ENCODE measurements at places on chromosomes 11 and 22.
A peak's percentile ranks its signal among the peaks of the same experiment; 100 is the strongest.

GRCh38 chr11:79253280-79253679, 187.6 kb downstream of the TENM4 start:
- DNase-seq = no peak

DNA sequence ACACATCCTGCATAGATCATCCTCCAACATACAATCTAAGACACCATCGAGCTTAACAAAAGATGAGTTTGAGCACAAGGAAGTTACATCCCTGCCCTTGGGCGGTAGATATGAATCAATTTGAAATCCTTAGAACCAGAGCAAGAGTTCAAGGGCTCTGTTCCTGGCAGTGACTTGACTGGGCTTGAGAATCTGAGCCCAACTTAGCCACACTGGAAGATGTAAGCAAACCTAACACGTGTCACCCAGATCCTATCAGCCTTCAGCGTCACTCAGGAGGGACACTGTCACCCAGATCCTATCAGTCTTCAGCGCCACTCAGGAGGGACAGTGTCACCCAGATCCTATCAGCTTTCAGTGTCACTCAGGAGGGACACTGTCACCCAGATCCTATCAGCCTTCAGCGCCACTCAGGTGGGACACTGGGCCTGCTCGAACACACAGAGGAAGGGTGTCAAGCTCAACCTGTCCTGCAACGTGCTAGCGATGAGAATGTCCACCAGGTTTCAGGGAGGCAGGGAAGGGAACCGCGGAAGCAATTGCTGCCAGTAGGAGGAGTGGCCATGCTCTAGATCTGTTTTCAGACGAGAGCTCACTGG, 32.8 kb upstream of the CTSD start:
- no peak for DNase-seq

DNA sequence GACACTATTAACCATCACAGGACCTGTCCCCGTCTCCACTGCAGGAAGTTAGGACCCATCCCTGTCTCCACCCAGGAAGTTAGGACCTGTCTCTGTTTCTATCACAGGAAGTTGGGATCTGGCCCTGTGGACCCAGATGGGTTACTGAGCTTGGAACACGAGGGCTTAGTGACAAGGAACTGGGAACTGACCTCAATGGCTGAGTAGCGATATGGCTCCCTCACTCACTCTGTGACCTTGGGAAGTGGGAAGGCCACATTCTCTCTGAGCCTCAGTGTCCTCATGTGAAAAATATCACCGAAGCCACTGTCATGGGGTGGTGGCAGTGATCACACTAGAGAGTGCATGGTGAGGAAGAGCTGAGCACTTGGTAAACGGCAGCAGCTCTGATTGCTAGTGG, 59.4 kb downstream of the FBLN1 start:
- no peak for DNase-seq

DNA sequence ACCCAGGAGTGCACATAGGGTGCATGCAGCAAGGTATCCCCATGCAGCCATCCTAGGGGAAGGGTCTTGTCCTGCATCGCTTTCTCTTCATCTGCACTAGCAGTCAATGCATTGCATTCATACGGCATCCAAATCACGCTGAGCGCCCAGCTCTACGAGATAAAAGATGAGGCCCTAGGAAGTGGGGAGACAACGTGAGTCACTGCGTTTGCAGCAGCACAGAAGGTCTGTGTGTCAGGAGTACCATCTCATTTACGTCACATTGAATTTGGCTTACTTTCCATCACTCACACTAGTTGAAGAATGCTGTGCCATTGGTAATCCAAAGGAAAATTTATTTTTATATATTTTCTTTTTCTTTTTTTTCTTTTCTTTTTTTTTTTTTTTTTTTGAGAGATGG, 2.5 kb upstream of the ST14 start:
- peak; percentile 41 for DNase-seq

- peak; percentile 50 for DNase-seq
These were observed 88.6 kb upstream of the CRYBB3 start for GRCh38 chr22:25110846-25111578.

DNA sequence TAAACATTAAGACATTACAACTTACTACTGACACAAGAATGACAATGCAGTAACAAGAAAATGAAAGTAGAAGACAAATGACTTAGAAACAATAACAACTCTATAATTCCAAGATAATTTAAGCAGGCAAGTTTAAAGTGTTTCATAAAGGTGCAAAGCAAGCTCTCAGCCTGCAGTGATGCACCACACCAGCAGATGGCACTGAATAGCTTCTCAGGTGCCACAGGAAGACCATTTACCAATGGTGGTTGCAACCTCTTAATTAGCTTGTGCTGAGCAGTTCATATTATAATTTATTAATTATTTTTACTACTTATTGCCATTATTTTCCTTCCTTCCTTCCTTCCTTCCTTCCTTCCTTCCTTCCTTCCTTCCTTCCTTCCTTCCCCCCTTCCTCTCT, 60.6 kb downstream of the NXPE2 start:
- DNase-seq = peak; percentile 41

- DNase-seq = no peak
These were observed 29.8 kb downstream of the ANKK1 start for GRCh38 chr11:113417428-113417827.

DNA sequence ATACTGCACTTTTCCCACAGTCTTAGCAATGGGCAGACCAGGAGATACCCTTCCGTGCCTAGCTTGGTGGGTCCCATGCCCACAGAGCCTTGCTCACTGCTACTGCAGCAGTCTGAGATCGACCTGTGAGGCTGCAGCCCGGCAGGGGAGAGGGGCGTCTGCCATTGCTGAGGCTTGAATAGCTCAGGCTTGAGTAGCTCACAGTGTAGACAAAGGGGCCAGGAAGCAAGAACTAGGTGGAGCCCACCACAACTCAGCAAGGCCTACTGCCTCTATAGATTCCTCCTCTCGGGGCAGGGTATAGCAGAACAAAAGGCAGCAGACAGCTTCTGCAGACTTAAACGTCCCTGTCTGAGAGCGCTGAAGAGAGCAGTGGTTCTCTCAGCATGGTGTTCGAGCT, 118.1 kb downstream of the BARX2 start:
- no peak for DNase-seq

- no peak for DNase-seq
These were observed 64.8 kb downstream of the RAB30 start for GRCh38 chr11:83006877-83007330.

DNA sequence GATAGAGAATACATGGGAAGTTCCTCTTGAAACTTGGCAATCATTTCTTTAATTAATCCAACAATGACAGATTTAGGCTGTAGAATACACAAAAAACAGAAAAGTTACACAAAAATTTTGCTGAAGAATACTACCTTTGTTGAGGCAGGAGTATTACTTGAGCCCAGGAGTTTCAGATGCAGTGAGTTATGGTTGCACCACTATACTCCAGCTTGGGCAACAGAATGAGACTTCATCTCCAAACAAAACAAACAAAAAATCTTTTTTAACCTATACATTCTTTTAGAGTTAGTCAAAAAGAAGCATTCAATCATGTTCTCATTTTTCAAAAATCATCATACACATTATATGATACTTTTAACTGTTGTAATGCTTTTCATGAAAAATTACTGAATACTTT, 22.1 kb downstream of the UEVLD start:
- DNase-seq = no peak

- DNase-seq = peak; percentile 92
These were observed 5.4 kb downstream of the TRABD start for GRCh38 chr22:50190941-50191741.

DNA sequence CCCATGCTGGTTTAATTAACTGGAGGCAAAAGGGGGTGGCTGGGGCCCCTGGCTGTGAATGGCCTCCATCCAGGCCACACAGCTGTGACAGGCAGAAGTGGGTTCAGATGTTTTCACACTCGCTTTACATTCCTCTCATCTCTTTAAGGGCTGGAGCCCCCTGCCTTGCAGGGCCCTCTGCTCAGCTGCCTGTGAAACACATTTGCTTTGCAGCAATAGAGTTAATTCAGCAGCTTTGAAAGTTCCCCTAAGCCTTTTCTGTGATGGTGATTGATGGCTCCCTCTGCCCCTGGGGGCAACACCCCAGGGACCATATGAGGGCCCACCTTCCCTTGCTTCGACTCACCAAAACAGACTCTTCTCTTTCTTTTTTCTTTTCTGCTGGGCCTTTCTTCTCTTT, 139.3 kb downstream of the FEZ1 start:
- DNase-seq = no peak

- DNase-seq = no peak
These were observed 54.6 kb downstream of the LRRC32 start for GRCh38 chr11:76615950-76616349.

- peak; percentile 35 for DNase-seq
These were observed 17.0 kb downstream of the APLP2 start for GRCh38 chr11:130086669-130087068.

DNA sequence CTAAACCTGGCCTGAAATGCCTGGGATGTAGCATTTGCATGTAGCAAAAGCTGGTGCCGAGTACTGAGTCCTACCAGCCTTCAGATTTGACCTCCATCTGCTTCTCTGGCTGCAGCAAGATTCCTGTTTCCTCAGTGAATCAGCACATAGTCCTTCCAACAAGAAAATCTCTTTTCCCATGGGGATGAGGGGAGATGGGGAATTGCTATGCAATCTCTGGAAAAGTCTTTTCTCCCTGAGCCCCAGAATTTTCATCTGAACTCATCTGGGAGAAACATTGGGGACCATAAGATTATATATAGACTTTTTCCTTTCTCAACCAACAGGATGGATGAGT, 32.0 kb upstream of the YWHAH start:
- no peak for DNase-seq

- DNase-seq = no peak
These were observed 1473.3 kb downstream of the TBC1D22A start for GRCh38 chr22:48235744-48236143.

DNA sequence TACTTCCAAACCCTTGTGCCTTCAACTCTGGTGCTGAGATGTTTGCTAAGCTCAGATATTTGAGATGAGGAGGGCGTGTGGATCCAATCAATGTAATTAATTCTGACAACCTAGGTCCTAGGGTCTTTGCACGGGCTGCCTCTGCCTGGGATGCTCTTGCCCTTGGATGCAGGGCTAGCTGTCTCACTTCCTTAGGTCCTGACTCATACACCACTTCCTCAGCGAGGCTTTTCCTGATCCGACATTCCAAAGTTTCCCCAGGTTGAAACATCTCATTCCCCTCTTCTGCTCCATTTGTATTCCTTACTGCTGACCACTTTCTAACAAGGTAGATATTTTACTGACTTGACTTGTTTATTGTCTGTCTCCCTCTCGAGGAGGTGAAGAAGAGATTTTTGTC, 43.0 kb upstream of the NTM start:
- DNase-seq = no peak

DNA sequence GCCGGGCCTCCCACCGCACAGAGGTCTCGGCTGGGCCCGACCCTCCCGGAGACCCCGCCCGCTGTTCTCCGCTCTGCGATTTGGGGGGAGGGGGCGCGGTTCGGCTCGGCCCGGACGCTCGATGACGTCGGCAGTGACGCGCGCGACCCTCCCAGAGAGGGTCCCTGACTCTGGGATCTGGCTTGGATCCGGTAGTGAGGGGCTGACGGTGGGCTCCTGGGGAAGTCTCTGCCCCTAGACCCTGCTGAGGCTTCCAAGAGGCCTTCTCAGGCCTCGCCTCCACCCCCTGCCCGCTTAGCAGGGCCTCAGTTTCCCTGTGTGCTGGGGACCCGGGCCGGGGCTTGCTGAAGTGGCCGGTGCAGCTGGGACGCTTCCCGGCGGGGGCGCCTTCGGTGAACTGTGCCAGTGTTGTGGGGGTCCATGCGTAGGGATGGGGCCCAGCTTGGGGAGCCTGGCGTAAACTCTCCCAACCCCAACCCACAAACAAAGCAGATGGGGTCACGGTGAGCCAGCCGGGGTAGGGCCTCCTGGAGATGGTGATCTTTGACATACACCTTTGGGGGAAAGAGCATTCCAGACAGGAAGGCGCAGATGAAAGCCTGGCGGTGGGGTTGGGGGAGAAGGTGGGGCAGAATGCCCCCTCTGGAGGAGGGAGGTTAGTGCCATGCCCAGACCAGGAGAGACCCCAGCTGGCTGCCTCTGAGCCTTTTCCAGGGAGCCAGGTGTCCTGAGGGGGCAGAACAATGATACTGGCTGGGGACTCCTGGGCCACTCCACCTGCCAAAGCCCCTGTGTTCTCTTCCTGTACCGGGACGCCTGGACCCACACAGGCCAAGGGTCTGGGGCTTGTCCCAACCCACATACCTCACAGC, 1.0 kb downstream of the B4GALNT4 start:
- no peak for DNase-seq

DNA sequence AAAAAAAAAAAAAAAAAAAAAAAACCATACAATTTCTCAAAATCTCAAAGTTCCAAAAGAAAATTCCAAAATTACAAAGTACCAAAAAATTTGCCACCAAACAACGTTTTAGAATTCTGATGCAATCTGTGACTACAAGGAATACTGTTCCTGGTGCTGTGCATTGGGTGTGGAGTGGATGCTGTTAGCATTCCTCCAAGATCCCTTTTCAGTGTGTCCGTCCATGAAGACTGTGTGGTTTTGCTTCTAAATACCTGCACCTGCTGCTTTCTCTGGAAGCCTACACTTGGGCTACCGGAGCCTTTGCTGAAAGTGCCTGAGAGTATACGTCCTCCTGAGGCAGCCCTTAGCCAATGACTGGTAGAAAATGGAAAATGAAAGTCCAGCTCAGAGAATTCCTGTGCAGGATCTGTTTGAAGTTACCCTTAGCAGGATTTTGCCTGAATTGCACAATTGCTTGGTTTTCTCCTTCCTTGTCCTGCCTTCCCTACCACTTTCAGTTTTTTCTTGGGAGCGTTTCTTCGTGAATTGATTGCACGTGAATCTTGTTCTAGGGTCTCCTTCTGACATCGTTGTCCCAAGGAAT, 140.8 kb downstream of the TRPC6 start:
- DNase-seq = no peak

- no peak for DNase-seq
These were observed 46.1 kb downstream of the PHF21A start for GRCh38 chr11:46075168-46075567.

GRCh38 chr11:60844045-60844869, 2.3 kb downstream of the CCDC86 start:
- DNase-seq = no peak

DNA sequence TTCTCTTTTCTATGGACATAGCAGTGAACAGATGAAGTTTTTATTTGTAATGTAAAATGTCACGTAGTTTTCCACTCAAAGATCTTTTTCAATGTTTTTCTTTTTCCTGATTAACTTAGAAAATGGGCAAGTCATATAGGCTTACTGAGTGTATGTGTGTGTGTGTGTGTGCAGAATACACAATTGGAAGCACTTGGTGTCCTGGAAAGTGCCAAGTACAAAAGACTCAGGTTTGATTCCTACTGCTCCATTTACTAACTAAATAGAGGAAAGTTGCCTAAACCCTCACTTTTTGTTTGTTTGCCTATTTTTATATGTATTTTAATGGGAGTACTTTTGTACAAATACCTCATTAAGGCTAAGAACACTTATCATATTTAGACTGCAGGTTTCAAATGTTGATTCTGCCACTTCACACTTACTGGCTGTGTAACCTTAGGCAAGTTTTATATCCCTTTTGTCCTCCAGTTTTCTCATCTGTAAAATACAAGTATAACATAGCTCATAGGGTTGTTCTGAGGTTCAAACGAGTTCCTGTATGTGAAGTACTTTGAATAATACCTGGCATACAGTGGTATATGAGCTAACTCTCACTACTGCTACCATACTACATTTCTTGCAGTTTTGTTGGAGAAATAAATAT, 90.1 kb downstream of the TYR start:
- DNase-seq = no peak

Measured in suppressor macrophage (primary cell).